Kidney glomerular epithelial cell (primary cell): ENCODE measurements at places on chromosomes 7 and 10.

GRCh38 chr7:67423065-67423464 lies 426.4 kb downstream of the TYW1 start:
- no peak for DNase-seq

DNA sequence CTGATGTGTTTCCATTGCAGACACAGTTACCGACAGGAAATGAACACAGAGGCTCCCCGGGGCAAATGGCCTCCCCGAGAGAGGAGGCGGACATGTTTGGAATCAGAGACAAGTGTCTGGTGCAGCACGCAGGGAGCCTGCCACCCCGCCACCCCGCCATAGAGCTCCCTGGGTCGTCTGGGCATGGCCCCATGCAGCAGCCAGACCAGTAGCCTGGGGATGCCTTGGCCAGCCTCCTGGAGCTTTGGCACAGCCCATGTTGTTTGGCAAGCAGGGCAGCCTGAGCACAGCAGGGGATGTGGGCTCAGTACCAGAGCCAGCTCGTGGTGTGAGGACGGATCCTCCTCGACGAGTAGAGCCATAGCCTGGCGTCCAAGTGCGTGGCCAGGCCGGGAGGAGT lies 80.8 kb downstream of the NKX6-2 start:
- no peak for DNase-seq

DNA sequence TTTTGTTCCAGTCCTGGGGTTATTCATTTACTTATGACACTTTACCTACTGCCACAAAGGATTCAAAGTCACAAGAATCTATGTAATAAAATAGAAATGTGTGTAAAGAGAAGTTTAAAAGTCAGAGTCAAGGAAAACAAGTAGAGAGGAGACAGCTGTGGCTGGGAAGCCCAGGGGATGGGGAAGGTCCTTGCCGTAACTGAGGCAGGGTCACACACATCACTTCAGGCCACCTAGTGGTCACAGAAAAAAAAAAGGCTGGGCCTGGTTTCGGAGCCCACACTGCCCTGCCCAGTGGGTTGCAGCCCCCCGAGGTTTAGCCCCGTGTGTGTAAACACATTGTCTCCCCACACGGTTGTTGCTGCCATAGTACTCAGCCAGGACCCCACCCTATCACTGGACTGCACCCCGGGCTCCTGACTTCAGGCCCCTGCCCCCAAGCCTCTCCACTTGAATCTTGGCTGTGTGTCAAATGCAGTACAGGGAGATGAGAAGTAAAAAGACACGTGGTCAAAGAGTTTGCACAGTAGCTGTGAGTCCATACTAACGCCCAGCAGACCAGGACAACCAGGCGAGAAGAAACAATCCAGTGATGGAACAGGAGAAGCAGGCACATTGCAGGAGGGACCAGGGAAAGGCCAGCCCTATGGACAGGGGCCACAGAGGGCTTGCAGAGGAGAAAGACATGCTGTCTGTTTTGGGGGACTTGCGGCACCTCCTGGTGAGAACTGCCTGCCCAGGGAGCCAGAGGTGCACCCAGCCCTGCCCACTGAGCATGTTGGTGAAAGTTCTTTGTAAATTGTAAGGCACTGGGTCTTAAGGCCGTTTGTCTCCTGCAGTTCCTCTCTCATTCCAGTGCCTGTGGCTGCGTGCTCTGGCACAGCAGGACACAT lies 91.4 kb upstream of the MACROH2A2 start:
- no peak for DNase-seq

- no peak for DNase-seq
Observed at GRCh38 chr10:112235920-112236319, 47.3 kb upstream of the TECTB start.

- DNase-seq: peak; percentile 10
Observed at GRCh38 chr7:35839860-35840854, 39.3 kb downstream of the SEPTIN7 start.

DNA sequence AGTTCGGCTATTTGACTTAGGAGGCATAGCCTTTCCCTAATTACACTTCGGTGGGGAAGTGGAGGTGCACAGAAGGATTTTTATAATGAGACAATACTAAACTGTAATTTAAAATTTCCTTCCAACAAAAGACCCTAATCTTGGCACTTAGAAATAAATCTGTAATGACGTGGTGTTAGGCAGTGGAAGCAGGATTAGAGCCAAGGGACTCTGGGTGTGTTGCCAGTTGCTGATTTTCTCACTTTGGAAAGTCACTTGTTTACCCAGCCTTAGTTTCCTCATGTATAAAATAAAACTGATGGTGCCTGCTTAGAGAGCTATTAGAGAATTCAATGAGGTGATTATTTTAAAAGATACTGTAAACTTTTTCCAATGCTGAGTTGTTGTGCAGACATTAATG lies 287.2 kb downstream of the AUTS2 start:
- no peak for DNase-seq

GRCh38 chr7:45617166-45617565 lies 43.0 kb downstream of the ADCY1 start:
- no peak for DNase-seq

DNA sequence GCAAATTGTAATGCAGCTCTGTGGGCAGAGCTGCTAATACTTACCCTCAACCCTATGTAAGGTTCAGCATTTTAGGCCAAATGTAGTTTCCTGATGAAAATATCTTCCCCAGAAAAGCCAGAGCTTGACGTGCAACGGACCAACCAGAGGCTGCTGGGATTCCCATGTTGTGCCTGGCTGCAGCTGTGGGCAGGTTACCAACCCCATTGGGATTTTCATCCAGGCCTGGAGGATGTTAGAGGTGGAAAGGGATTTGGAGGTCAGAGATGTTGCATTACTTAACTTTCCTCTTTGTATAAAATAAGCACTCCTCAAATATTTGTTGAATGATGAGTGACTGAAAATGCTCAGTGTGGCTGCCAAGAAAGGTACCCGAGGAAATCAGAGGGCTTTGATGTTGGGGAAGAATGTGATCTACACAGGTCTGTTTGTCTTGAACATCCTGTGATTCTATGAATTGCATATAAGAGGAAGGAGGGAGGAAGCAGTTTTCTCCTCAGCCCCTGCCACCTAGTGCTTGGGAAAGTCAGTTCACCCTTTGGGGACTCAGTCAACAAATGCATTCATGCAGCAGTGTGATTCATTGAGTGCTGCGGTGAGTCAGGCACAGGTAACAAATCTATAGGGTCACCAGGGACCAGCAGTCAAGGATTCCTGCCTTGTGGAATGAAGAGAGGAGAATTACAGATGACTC lies 487.2 kb downstream of the RPS24 start:
- DNase-seq: peak; percentile 51

DNA sequence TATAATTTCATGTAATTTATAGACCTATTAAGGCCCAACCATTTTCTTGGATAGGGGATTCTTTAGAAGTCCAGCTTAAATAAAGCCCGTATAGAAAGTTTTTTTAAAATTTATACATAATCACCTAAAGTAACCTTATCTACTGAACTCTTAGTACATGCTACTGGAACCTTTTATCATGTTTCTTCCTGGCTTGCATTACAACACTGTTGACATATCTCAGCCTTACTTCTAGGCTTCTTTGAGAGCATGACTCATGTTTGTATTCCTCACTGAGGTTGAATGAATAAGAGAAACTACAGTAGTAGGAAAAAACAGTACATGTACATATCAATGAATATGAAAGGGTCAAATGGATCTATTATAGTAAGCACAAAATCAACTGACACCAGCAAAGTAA lies 8.2 kb upstream of the MAGI2 start:
- peak; percentile 48 for DNase-seq

GRCh38 chr7:117043108-117043825 lies 90.0 kb downstream of the ST7 start:
- DNase-seq: no peak

- no peak for DNase-seq
Observed at GRCh38 chr7:131642429-131642828, 86.0 kb upstream of the PODXL start.

GRCh38 chr7:74289659-74290552 lies 699 bp downstream of the CLIP2 start:
- no peak for DNase-seq

DNA sequence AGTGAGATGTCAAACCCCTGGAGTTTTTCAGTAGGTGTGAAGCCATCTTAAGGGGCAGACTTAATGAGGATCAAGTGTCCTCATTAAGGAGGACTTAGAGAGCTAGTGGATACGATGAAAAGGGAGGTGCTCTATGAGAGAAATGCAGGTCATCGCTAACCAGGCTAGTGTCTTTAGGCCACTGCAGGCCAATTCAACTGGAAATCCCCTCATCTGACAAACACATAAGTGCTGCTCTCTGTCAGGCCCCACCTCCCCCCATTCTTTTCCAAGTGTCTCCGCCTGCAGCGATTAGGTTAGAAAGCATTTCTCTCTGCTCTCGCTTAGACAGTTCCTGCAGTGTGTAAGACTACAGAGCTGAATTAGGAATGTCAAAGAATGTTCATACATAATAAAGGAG lies 33.7 kb downstream of the RBM28 start:
- DNase-seq: no peak

DNA sequence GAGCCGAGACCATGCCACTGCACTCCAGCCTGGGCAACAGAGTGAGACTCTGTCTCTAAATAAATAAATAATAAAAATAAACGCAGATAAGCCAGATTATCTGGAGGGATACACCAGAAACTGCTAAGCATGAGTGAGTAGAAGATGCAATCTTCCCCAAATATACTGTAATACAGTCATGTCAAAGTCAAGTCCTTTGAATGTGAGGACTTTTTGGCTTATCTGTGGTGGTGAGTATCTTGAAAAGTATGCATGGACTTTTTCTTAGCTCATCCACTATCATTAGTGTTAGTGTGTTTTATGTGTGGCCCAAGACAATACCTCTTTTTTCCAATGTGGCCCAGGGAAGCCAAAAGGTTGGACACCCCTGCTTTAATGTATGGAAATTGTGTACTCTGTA lies 44.7 kb upstream of the PITRM1 start:
- peak; percentile 50 for DNase-seq

- DNase-seq: no peak
Observed at GRCh38 chr7:95056901-95057300, 149.5 kb downstream of the PPP1R9A start.

DNA sequence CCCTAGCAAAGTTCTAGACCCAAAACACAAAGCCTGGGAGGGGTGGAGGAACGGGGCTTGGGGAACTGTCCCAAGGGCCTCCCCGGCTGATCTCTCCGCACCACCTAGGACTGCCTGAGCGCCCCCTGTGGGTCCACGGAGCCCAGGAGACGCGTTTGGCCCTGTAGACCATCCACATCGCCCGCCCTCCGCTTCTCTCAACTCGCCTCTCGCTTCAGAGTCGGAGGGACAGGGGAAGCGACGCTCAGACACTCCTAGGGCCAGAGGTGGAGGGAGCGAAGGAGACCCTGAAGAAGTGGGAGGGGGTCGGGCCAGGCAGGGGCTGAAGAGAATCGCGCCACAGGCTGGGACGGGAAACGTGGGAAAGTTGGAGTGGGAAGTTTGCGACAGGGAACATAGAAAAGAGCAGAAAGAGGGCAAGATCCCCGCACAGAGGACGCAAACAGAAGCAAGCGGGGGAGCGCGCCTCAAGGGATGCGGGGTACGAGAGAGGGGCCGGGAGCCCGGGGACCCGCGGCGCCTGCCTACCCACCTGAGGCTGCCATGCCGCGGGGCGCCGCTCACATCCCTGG lies 378 bp downstream of the PIK3AP1 start:
- DNase-seq: peak; percentile 23

DNA sequence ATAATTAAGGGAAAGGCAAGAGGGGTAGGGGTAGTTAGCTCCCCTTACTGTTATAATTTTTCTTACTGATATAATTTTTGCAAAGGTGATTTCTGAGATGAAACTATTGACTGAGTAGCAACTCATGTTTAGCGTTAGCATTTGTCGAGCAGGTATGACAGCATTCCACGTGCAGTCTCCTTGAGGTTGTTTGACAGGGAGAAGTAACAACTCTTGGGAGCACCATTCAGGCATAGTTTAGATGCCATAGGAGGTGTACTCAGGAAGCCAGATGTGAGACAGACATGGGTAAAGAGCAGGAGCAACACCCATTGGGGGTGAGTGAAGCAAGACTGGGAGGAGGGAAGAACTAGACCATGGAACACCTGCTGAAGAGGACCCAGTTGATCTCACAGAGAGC lies 96.6 kb upstream of the KLF6 start:
- no peak for DNase-seq

GRCh38 chr10:97546456-97547270 lies 25.9 kb upstream of the ANKRD2 start:
- DNase-seq: no peak

DNA sequence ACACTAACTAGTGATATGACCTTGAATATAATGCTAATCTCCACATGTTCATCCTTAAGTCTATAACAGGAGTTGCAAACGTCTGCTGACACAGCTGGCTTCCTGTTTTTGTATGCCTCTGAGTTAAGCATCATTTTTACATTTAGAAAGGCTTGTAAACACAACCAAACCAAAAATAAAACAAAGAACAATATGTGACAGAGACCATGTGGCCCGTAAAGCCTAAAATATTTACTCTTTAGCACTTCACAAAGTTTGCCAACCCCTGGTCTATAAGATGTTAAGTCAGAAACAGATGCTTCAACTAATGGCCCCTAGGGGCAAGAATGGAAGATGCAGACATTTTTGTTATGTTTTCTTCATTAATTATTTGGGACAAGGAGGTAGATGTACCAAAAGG lies 109.3 kb downstream of the CPEB3 start:
- DNase-seq: no peak

DNA sequence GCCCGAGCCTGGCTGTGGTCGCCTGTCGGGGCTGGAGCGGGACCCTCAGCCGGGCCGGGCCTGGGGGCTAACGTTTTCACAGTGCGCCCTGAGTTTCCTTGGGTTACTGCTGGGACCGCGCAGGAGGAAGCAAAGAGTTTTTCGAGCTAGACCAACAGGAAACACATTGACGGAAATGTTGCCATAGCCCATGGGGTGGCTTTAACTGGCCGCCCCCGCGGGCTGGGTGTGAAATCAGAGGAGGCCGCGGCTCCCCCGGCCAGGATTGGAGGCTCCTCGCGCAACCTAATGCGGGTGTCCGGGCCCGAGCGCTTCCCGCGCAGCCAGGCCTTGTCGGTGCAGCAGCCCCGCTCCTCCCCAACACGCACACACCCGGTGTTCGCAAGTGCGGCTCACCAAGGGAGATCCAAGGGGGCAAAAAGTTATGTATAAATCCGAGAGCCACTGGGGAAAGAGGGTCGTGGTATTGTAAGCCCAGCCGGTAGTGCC lies 1.9 kb downstream of the HHEX start:
- DNase-seq: no peak

GRCh38 chr10:20890491-20891337 lies 6.4 kb downstream of the NEBL start:
- no peak for DNase-seq

- no peak for DNase-seq
Observed at GRCh38 chr7:88316456-88316855, 9.8 kb upstream of the STEAP4 start.

DNA sequence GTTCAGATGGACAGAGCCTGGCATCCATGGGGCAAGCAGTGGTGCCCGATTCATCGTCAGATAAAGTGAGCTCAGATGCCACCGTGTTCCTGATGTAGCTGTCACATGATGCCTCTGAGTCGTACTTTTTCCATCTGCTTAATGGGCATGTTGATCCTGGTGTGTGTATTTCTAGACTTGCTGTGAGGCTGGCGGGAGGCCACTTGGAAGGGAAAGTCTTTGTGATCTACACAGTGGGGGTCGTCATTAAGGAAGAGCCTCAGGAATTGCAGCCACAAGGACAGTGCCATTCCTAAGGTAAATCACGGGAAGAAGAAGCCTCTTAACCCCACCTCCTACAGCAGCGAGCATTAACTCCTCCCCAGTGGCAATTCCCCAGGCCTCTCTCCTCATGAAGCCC lies 63.0 kb downstream of the RGS10 start:
- DNase-seq: no peak

GRCh38 chr7:158783595-158783994 lies 45.7 kb downstream of the ESYT2 start:
- no peak for DNase-seq
